ENCODE measurements at places on chromosomes 2 and 18. TPM values are rescaled to one million over a fixed set of nuclear protein-coding genes. Genes with fewer than 3 reads are reported as not detected.

RAPH1 gene
- total RNA-seq: 69.8 TPM

GPR39 gene
- total RNA-seq: 0.29 TPM

DNA sequence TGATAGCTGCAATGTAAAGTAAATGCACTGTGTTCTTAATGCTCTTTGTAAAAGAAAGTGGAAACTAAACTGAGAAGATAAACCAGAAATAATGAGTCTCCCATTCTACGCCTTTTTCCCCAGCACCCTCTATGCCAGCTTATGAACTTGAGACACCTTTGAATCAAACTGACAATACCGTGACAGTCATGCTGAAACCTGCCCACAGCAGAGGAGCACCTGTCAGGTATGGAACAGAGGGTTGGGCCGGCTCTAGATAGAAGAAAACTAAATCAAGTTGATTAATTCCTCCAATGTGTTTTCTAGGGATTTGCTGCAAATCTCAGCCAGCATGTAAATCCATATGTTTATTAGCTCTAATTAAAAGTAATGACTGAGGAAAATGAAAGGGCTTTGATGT lies 520.6 kb upstream of the RAB12 start:
- no peak for DNase-seq

- no peak for DNase-seq
These were observed 87.9 kb downstream of the INHBB start for GRCh38 chr2:120433816-120434290.

GRCh38 chr2:241224851-241225438 lies 36.5 kb downstream of the ANO7 start:
- DNase-seq: no peak

L3MBTL4 gene
- 0.53 TPM for total RNA-seq

GATA6 gene
- 18.1 TPM for total RNA-seq

DLX1 gene
- total RNA-seq: not detected

DNA sequence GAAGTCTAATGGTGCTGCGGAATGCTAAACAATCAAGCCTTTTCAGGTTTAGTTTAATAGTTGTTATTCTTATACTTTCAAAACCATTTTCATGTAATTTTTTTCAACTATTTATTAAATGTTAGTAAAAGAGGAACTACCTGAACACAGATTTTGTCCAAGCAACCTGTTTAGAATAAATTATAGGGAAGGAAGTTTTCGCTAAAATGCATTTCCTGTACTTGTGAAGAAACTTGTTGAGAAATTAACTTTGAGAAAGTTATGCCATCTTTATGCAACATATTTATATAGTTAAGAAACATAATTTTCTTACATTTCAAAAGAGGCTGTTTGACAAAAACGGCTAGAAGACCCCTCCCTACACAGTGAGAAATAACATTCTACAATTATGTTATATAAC lies 16.6 kb downstream of the MAP4K4 start:
- no peak for DNase-seq

UGT1A1 gene
- total RNA-seq: not detected

DNA sequence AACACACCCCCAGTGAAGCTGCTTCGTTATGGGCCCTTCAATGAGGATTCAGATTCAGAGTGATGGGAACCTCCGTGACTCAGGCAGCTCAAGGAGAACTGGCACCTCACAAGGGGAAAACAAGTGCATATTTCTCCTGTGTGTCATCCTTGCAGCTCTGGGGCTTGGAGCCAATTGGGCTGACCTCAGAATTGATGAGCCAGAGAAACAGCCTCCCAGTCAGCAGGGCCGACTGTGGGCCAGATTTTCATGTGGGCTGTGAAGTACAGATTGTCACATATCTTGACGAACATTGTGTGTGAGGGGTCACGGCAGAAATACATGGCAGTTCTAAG lies 189.6 kb upstream of the SP5 start:
- DNase-seq: peak; percentile 90

RGPD4 gene
- total RNA-seq: not detected
